Renal pelvis (tissue), 12 donors: ENCODE measurements at places on chromosomes 7 and 10. TPM values are rescaled to one million over a fixed set of nuclear protein-coding genes. Genes with fewer than 3 reads are reported as not detected.

The RALA gene
- 59.3 TPM for polyA plus RNA-seq

The ACTR3C gene
- 8.7 TPM for polyA plus RNA-seq

The OR2A42 gene
- polyA plus RNA-seq, result 0.58 TPM

The TRIL gene
- polyA plus RNA-seq, result 61.8 TPM

The POMZP3 gene
- 18.7 TPM for polyA plus RNA-seq

The DLG5 gene
- 46.0 TPM for polyA plus RNA-seq

The SPDYE5 gene
- 1.4 TPM for polyA plus RNA-seq

The TEX36 gene
- not detected for polyA plus RNA-seq

The HECTD2 gene
- 21.4 TPM for polyA plus RNA-seq

The CALN1 gene
- polyA plus RNA-seq, result 0.34 TPM

The FKBP9 gene
- 153 TPM for polyA plus RNA-seq
